ENCODE measurements at places on chromosomes 3 and 15.

GRCh38 chr3:69032142-69032541, 18.7 kb upstream of the EOGT start:
- DNase-seq, result no peak

DNA sequence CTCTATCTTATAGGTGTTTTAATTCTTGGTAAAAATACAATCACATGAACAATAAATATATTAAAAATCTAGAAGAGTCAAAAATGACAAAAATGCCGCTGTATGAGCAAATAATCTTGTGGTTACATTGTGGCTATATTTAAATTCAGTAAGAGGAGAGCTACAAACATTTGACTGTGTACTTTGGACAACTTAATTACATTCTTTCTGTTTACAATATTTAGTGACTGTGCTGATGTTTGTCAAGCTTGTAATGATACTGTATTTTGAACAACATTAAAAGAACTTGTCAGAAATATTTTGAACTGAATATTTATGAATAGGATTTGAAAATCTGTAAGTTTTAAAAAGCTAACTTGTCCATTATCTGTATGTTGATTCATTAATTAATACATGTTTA, 598.3 kb downstream of the SI start:
- no peak for DNase-seq

DNA sequence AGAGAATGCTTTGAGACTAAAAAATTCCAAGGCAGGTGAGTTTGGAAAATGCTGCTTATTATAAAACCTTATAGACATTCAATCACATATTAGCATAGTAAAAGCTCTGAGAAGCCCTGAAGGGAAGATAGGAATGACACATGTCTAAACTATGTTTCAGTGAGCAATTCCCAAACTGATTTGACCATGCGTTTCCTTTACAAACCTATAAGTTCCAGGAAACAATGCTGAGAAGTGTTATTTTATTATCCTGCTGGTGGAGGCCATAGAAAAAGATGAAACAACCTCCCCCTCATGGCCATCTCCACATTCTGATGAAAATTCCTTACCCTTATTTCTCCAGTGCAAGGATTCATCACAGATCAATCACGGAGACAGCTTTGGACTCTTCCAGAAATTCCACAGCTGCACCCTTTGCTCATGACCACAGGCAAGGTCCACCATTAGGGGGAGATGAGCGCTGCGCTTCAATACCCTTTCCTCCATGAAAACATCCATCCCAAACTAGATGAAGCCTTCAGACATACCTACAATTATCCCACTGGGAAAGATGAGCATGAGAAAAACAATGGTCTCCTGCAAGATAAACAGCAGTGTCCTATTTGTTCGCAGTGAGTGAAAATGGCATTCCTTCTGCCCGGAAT, 372.1 kb downstream of the MAGI1 start:
- DNase-seq, result no peak

- no peak for DNase-seq
These were observed 39.2 kb upstream of the EPHB1 start for GRCh38 chr3:134755821-134756220.

DNA sequence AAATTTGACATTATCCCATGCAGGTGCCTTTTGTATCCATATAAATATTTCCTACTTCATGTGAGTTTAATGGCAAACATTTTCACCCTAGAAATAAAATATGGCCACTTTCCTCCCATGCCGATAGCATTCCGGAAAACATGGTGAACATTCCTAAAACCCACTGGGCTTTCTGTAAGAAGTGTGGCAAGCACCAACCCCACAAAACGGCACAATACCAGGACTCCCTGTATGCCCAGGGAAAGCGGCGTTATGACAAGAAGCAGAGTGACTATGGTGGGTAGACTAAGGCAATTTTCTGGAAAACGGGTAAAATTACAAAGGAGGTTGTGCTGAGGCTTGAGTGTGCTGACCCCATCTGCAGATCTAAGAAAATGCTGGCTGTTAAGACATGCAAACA, 7.6 kb downstream of the ANXA2 start:
- DNase-seq, result no peak

DNA sequence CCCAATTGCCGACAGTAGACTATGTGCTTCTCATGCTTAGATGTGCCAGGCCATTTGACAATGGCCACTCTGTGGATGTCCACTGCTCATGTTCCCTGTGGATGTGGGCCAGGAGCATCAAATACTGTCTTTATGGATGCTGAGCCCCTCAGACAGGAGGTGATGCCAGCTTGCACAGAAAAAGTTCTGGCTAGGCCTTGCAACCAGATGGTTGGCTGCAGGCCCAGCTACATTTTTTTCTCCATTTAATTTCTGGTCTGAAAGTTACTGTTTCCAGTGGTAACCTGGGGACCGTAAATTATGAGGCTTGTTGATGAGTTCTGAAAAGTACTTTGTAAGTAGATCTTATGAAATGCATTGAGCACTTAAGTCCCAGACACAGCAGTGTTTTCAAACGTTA, 228.5 kb downstream of the CHL1 start:
- DNase-seq, result no peak

GRCh38 chr3:50502225-50502583, 1.2 kb downstream of the CACNA2D2 start:
- no peak for DNase-seq

DNA sequence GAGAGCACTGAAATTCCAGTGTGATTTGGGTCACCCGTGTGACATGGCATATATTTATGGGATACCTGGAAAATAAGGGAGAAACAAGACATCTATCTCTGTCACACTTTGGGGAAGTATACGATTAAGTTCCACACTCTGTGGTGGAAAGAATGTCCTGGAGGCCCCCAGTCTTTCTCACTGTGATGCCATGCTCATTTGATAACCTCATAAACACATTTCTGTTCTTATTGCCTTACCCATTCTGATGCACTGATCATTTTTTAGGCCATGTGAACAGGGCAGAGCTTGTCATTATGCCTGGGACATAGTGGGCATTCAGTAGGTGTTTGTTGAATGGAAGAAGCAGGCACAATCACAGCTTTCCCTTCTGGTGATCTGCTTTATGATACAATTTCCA, 349.4 kb upstream of the TPRG1 start:
- no peak for DNase-seq

- DNase-seq, result no peak
These were observed 51.9 kb downstream of the SCN5A start for GRCh38 chr3:38597502-38598060.

DNA sequence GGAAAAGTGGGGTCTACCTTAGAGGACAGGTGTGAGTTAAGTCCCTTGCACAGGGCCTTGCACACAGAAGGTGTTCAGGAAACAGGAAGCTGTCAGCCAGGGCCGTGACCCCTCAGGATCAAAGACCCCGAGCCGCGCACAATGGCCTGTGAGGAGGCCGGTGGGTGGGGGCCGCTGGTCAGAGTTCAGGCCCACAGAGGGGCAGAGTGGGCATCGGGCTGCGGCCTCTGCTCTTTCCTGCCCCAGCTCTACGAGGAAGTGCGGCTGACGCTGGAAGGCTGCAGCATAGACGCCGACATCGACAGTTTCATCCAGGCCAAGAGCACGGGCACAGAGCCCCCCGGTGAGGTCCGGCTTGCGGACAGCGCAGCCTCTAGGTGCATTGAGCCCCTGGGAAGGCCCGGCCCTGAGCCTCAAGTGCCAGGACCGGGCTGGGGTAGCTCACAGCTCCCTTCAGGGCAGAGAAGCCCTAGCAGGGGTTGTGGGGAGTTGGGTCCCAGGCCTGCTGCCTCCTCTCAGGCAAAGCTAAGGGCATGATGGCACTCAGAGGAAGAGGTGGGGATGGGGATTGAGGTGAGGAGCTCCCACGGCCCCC, 37.2 kb downstream of the PSTPIP1 start:
- no peak for DNase-seq

GRCh38 chr3:119560160-119560559, 746 bp upstream of the CD80 start:
- DNase-seq, result no peak

- DNase-seq, result no peak
These were observed 433.7 kb downstream of the MAGI1 start for GRCh38 chr3:65604863-65605526.

DNA sequence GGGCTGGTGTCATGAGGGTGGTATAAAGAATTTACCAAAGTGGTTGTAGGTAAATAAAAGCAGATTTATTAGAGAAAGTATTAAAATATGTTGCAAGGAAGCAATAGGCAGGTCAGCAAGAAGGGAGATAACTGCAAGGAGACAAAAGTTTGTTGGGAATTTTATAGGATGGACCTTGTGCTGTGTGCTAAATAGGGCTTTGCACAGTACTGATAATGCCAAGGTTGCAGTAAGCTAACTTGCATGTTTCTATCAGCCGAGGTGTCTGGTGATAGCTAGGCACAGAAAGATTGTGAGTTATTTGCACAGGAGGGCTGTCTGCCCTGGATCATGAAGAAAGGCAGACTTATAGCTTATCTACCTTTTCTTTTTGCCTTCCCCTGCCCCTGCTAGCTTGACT, 102.5 kb upstream of the SPRED1 start:
- DNase-seq, result no peak

DNA sequence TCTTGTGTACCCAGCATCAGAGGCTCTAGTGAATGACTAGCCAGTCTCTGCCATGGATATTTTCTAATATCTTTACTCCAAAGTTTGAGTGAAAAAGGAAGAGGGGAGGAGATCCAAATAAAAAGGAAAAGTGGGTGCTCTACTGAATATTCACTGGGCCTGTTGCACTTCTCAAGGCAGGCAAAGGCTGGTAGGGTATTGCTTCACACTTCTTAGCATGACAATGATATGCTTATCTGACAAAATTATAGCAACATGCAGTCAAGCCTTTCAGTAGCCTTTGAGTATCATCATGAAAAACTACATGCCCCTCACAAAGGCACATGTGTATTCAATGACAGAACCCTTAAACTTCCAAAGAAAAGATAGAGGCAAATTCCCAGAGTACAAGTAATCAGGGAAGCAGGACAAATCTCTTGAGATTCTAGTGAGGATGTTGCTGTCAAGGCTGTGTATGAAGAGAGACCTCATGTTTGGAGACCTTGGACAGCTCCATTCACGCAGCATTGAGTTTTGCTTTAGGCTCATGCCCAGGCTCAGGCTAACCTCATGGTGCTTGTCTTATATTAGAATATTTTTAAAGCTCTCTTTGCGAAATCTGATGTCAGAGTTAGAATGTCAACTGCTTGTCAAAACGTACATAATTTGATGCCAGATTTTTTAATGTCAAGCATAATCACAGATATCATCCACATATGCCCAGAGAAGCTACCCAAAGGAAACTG, 506.9 kb downstream of the OCA2 start:
- DNase-seq, result no peak

DNA sequence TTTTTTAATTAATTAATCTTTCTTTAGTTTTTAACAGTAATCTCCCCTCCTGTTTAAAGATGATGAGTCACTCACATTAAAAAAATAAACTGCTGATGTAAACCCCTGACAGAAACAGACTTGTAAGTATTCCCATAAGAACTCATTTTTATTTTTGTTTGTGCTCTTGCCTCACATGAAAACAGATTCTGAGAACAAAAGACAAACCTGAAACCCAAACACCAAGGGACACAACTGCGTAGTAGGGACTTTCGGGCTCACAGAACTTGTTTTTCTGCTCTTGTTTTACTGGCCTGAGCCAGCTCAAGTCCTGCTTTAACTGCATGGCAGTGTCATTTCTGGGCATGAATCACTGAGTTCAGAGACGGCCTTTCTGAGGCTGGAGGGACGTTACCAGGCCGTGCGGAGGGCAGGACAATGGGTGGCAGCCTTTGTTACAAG, 600.8 kb downstream of the FOXP1 start:
- DNase-seq, result no peak

DNA sequence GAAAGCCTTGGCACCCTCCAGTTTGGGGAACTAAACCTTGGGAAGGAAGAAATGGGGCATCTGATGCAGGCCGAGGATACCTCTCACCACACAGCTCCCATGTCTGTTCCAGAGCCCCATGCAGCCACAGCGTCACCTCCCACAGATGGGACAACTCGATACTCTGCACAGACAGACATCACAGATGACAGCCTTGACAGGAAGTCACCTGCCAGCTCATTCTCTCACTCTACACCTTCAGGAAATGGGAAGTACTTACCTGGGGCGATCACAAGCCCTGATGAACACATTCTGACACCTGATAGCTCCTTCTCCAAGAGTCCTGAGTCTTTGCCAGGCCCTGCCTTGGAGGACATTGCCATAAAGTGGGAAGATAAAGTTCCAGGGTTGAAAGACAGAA, 7.7 kb downstream of the MAP1A start:
- DNase-seq, result no peak

- DNase-seq, result no peak
These were observed 42.9 kb downstream of the ARNT2 start for GRCh38 chr15:80447077-80447476.

GRCh38 chr3:11328196-11328945, 56.2 kb downstream of the ATG7 start:
- DNase-seq, result no peak

DNA sequence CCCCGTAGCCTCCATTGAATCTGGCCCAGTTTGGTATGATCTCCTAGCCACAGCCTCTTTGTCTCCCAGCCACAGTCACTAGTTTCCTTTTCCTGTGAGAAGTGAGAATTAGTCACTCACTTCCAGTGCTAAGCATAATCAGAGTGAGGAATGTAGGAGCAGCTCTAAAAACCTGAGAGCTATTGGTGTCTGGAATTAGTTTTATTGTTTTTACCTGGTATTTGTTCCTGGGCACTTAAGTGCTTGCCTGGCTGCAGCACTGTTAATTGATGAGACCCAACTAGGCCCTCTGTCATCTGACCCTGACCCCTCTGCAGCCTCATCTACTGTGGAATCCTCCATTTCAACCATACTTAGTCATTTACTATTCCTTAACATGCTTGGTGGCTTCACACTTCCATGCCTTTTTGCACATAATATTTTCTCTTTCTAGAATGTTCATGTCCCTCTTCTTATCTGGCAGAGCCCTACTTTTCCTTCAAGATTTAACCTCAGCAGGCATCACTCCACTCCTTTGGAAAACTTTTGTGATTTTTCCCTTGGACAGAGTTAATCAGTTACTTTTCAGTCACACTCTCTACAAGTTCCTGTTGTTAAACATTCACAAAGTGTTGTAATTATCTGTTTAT, 48.8 kb downstream of the PDE8A start:
- no peak for DNase-seq

DNA sequence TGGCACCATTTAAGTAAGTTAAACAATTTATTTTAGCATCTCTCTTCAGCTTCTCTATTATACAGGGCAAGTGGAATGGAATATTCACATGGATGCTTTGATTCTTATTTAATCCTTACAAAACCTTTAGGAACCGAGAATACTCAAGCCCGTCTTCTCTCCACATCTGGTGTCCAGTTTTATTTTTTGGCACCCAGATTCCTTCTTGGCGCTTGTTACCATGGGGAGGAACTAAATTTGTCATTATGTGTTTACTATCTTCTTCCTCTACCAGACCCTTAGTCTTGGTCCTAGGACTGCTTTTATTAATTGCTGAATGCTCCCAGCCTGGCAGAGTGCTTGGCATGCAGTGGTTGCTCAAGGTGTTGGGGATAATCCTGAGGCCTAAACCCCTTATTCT, 138.8 kb downstream of the CACNA2D3 start:
- DNase-seq, result no peak

DNA sequence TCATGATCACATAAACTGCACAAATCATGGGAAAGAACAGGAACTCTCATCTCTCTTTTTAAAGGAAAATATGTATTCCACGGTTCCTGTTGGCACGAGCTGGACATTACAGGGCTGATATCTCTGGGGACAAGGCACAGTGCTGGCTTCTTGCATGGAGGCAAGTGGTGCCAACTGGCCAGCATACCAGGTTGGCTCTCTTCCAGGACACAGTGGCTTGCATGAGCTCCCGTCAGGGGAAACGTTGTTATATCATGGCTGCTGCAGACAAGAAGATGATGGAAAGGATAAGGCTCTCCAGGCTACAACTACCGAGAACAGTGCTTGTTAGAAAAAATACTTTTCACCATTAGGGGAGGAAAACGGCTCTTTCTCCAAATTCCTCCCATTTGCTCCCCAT, 283.9 kb downstream of the RORA start:
- no peak for DNase-seq
